ENCODE measurements at places on chromosomes 16 and 17. TPM values are rescaled to one million over a fixed set of nuclear protein-coding genes. Genes with fewer than 3 reads are reported as not detected.
A peak's percentile ranks its signal among the peaks of the same experiment; 100 is the strongest.

GRCh38 chr16:86376837-86377236, 133.5 kb upstream of the FOXF1 start:
- no peak for DNase-seq

- no peak for DNase-seq
Measured at GRCh38 chr16:88023366-88023765, 72.1 kb downstream of the BANP start.

- peak; percentile 57 for DNase-seq
Measured at GRCh38 chr16:58509256-58510096, 5.8 kb upstream of the SETD6 start.

GRCh38 chr17:50196826-50197225, 4.6 kb downstream of the COL1A1 start:
- no peak for DNase-seq

DNA sequence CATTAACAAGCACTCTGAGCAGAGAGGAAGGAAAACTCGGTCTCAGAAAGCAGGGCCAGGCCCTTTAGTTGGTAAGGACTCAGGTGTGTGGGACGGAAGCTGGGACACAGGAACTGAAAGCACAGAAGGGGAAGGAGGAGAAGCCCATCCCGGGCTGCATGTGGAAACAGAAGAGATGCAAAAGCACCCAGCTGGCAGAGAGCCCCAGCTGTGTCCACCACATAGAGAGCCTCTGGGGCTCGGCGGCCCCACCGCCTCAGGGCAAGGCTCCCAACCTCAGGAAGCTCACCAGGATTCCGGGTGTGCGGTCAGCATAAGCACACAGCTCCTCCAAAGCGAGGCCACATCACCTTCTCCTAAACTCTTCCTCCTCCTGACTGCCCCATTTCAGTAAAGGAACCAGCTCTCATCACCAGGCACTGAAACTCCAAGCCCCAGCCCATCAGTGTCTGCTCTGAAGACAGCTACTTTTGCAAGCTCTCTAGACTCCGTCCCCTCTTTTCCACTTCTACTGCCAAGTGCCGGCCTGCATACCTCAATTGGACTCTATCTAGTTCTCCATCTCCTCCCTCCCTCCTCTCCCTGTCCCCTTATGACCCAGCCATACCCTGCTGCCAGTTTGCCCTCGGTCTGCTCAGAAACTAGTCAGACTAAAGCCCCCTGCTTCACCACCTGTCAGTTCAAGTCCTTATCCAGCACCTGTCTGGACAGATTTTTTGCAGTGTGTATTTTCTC, 6.0 kb downstream of the ST3GAL2 start:
- no peak for DNase-seq

Gene ANKS3
- 20.6 TPM for total RNA-seq
